ENCODE measurements at places on chromosomes 2 and 18.

DNA sequence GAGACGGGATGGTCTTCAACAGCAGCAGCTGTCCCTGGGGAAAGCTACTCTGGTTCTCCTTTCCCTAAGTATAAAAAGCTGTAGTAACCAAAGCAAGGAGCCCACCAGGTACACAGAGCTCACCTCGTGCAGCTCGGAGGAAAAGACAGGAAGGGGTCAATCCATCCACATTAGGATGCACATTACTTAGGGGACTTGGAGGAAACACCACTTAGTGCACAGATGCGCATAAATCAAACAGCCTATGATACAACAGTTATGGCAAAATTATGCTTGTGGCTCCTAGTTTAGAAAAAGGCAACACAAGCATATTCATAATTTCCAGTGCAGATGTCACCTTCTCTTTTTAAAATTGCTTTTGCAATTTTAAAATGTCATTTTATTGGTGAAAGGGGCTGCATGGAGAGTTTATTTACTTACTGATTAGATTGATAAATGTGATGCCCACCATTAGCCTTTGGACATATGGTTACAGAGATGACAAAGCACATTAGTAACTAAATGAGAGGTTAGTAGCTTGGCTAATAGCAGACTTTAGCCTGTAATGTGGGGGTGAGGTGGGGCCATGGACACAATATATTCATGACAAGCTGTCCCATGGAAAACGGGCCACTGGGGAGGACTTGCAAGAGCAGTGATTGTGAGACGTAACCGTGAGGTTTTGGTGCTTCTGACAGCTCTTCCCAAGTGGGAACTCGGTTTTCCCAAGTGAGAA, 199.8 kb downstream of the MYT1L start:
- H3K36me3 ChIP-seq, result no peaks in the 10 kb centered on the region
- no peak for DNase-seq
- no peak overlapping the region for H3K4me3 ChIP-seq
- H3K27me3 ChIP-seq, result peaks cover 2% of the 10 kb centered on the region

- peak; percentile 63 for DNase-seq
- H3K4me1 ChIP-seq, result no peaks in the 10 kb centered on the region
- no peaks in the 10 kb centered on the region for H3K27me3 ChIP-seq
- no peaks in the 10 kb centered on the region for H3K36me3 ChIP-seq
- H3K27ac ChIP-seq, result no peak overlapping the region
These were observed 133.0 kb upstream of the MYT1L start for GRCh38 chr2:2464094-2464493.

DNA sequence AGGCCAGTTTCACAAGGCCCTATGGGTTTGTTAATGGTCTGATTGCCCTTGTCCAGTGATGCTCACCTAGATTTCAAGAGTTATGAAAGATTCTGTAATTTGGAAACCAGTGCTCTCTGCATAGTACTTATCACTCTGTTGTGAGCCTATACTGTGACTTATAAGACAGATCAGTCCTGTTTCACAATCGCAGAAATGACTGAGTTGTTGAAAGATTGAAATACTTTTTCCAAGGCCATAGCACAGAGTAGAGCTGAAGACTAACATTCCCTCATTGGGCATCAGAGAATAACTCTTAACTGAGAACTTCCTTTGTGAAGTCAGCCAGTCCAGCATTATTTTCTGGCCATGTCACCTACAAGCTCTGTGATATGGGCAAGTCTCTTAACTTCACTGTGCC, 44.0 kb downstream of the CCDC85A start:
- no peak overlapping the region for H3K27ac ChIP-seq
- H3K36me3 ChIP-seq, result no peaks in the 10 kb centered on the region
- H3K4me3 ChIP-seq, result no peak overlapping the region

DNA sequence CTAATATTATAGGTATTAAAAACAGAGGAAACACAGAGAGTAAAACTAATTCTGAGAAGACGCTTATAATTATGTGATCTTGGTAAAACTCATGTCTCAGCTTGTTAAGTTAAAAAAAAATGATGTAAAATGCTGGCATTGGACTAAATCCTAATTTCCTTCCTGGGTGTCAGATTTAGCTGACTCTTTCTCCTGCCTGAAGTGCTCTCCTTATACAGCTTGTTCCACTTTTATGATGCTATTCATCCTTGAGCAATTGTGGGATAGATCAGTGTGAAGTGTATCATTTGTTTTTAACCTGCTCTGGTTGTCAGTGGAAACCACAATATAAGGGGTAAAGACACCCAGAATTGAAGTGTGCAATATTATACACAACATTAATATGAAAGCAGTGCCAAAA, 84.9 kb downstream of the EFEMP1 start:
- DNase-seq, result no peak
- no peaks in the 10 kb centered on the region for H3K4me1 ChIP-seq
- H3K4me3 ChIP-seq, result no peak overlapping the region
- H3K27ac ChIP-seq, result no peak overlapping the region
- no peaks in the 10 kb centered on the region for H3K36me3 ChIP-seq
- H3K27me3 ChIP-seq, result no peaks in the 10 kb centered on the region

- no peaks in the 10 kb centered on the region for H3K36me3 ChIP-seq
- peaks cover 13% of the 10 kb centered on the region for H3K4me1 ChIP-seq
- DNase-seq, result no peak
- no peak overlapping the region for H3K27ac ChIP-seq
- H3K4me3 ChIP-seq, result no peak overlapping the region
- H3K27me3 ChIP-seq, result peaks cover 85% of the 10 kb centered on the region
These were observed 8.8 kb downstream of the EVX2 start for GRCh38 chr2:176074919-176075425.

DNA sequence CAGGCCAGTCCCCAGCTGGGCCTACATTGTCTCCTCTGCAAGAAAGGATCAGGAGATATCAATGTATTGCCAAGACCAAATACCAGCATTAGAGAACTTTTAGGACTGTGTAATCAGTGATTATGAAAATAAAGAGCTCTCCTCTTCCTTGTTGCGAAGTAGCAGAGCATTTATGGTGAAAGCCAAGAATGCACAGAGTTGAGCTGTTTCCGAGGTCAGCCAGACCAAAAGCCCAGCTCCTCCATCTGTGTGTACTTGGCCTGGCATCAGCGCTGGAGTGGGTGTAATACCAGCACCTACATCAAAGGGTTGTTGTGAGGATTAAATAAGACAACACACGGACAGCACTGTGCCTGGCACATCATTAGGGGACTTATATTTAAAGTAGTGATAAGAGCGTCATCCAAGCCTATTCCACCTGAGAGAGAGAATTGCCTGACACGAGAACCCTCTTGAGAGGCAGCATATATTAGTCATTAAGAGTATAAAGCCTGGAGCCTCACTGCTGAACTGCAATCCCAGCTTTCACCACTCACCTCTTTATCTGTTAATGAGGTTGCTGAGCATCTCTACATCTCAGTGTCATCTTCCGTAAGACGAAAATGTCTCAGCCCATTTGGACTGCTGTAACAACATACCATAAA, 7.4 kb upstream of the SLC16A14 start:
- H3K27me3 ChIP-seq, result no peaks in the 10 kb centered on the region
- no peaks in the 10 kb centered on the region for H3K4me1 ChIP-seq
- H3K4me3 ChIP-seq, result no peak overlapping the region
- no peak overlapping the region for H3K27ac ChIP-seq
- no peak for DNase-seq
- no peaks in the 10 kb centered on the region for H3K36me3 ChIP-seq

- no peaks in the 10 kb centered on the region for H3K27me3 ChIP-seq
- H3K4me1 ChIP-seq, result peaks cover 37% of the 10 kb centered on the region
- no peaks in the 10 kb centered on the region for H3K36me3 ChIP-seq
- no peak for DNase-seq
- H3K27ac ChIP-seq, result peak overlapping the region; percentile 89
These were observed 93.4 kb upstream of the THOC1 start for GRCh38 chr18:361100-361732.

GRCh38 chr2:236998758-236999157, 86.9 kb upstream of the COPS8 start:
- H3K27me3 ChIP-seq, result peaks cover 10% of the 10 kb centered on the region
- H3K27ac ChIP-seq, result no peak overlapping the region
- H3K4me1 ChIP-seq, result peaks cover 2% of the 10 kb centered on the region
- no peaks in the 10 kb centered on the region for H3K36me3 ChIP-seq
- no peak overlapping the region for H3K4me3 ChIP-seq

DNA sequence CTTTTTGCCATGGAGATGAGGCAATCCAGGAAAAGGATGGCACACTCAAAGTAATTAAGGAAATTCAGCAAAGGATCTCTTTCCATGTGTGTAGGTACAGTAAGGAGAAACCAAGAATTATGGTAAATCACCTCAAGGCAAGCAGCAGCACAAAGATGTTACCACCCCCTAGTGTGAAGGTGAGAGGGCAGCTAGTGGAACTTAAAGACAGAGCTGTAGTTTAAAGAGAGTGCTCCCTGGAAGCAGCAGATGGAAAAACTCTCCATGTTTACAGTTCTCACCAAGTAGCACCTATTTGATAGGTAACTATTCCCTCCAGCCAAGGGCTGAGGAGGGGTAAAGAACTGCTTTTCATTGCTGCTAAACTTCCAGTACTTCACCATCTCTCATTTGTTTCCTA, 860.4 kb upstream of the CRIM1 start:
- H3K27me3 ChIP-seq, result no peaks in the 10 kb centered on the region
- H3K4me3 ChIP-seq, result no peak overlapping the region
- no peaks in the 10 kb centered on the region for H3K4me1 ChIP-seq
- DNase-seq, result no peak
- no peaks in the 10 kb centered on the region for H3K36me3 ChIP-seq

DNA sequence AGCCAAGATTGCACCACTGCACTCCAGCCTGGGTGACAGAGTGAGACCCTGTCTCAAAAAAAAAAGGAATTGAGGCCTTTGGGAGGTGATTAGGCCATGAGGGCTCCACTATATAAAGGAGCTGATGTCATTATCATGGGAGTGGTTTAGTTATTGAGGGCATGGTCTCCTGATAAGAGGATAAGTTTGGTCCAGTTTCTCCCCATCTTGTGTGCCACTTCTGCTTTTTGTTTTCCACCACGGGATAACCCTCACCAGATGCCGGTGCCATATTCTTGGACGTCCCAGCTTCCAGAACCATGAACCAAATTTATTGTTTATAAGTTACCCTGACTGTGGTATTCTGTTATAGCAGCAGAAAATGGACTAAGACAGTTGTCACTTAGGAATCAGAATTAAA, 125.8 kb downstream of the C1D start:
- DNase-seq, result no peak
- no peaks in the 10 kb centered on the region for H3K36me3 ChIP-seq
- H3K27ac ChIP-seq, result no peak overlapping the region
- H3K27me3 ChIP-seq, result no peaks in the 10 kb centered on the region
- no peak overlapping the region for H3K4me3 ChIP-seq

DNA sequence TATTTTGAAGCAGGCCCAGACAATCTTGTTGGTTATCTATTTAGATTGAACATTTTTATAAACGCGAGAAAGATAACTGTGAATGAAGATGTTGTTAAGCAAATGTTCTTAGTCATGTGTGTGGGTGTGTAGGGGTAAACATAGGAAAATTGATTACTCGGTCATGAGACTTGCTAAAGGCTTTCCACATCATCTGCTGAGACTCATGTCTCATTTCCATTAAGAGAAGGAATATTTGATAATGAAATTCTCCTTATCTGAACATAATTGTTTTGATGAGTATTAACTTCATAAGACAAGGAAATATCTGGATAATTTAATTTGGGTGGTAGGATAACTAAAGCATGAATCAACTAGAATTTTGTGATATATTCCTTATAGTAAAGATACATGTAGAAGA, 19.7 kb downstream of the CCDC102B start:
- H3K4me3 ChIP-seq, result no peak overlapping the region
- no peaks in the 10 kb centered on the region for H3K36me3 ChIP-seq
- no peaks in the 10 kb centered on the region for H3K4me1 ChIP-seq
- peak overlapping the region; percentile 37 for H3K27ac ChIP-seq
- DNase-seq, result no peak
- H3K27me3 ChIP-seq, result no peaks in the 10 kb centered on the region

- H3K27ac ChIP-seq, result no peak overlapping the region
- no peaks in the 10 kb centered on the region for H3K27me3 ChIP-seq
- H3K4me1 ChIP-seq, result no peaks in the 10 kb centered on the region
- no peak for DNase-seq
These were observed 30.6 kb downstream of the SEPTIN10 start for GRCh38 chr2:109582928-109583895.

GRCh38 chr2:42337356-42337820, 23.6 kb downstream of the COX7A2L start:
- H3K4me1 ChIP-seq, result peaks cover 3% of the 10 kb centered on the region
- no peak overlapping the region for H3K27ac ChIP-seq
- H3K27me3 ChIP-seq, result no peaks in the 10 kb centered on the region

- no peaks in the 10 kb centered on the region for H3K27me3 ChIP-seq
- H3K27ac ChIP-seq, result peak overlapping the region; percentile 32
- H3K4me3 ChIP-seq, result no peak overlapping the region
- H3K36me3 ChIP-seq, result peaks cover 35% of the 10 kb centered on the region
- peaks cover 31% of the 10 kb centered on the region for H3K4me1 ChIP-seq
- peak; percentile 87 for DNase-seq
These were observed 8.2 kb downstream of the SLC35F6 start for GRCh38 chr2:26772064-26773001.

GRCh38 chr2:224180810-224181209, 141.7 kb upstream of the SERPINE2 start:
- H3K27me3 ChIP-seq, result no peaks in the 10 kb centered on the region
- no peaks in the 10 kb centered on the region for H3K36me3 ChIP-seq
- H3K4me3 ChIP-seq, result no peak overlapping the region
- peak; percentile 93 for DNase-seq
- H3K4me1 ChIP-seq, result peaks cover 12% of the 10 kb centered on the region

GRCh38 chr18:13398631-13399030, 180.1 kb downstream of the LDLRAD4 start:
- no peak overlapping the region for H3K4me3 ChIP-seq
- DNase-seq, result no peak
- no peak overlapping the region for H3K27ac ChIP-seq
- H3K36me3 ChIP-seq, result no peaks in the 10 kb centered on the region

- H3K27ac ChIP-seq, result no peak overlapping the region
- H3K36me3 ChIP-seq, result no peaks in the 10 kb centered on the region
- peaks cover 32% of the 10 kb centered on the region for H3K27me3 ChIP-seq
- peaks cover 3% of the 10 kb centered on the region for H3K4me1 ChIP-seq
These were observed 779 bp downstream of the PTPRN start for GRCh38 chr2:219308142-219309101.

GRCh38 chr2:4962419-4962818, 729.8 kb upstream of the SOX11 start:
- H3K27ac ChIP-seq, result no peak overlapping the region
- no peaks in the 10 kb centered on the region for H3K36me3 ChIP-seq
- H3K4me1 ChIP-seq, result peaks cover 3% of the 10 kb centered on the region
- no peak for DNase-seq

- no peaks in the 10 kb centered on the region for H3K36me3 ChIP-seq
- no peak overlapping the region for H3K27ac ChIP-seq
- no peaks in the 10 kb centered on the region for H3K4me1 ChIP-seq
- no peak overlapping the region for H3K4me3 ChIP-seq
- no peak for DNase-seq
These were observed 251.5 kb downstream of the GPD2 start for GRCh38 chr2:156687715-156688114.

- H3K27me3 ChIP-seq, result no peaks in the 10 kb centered on the region
- peaks cover 2% of the 10 kb centered on the region for H3K4me1 ChIP-seq
- no peak for DNase-seq
- H3K27ac ChIP-seq, result no peak overlapping the region
- no peak overlapping the region for H3K4me3 ChIP-seq
These were observed 658.6 kb upstream of the FANCL start for GRCh38 chr2:58899692-58900091.

All from muscle of leg (tissue), 16 donors.